Fibroblast of pulmonary artery (primary cell): ENCODE measurements at places on chromosomes 13 and 19.

DNA sequence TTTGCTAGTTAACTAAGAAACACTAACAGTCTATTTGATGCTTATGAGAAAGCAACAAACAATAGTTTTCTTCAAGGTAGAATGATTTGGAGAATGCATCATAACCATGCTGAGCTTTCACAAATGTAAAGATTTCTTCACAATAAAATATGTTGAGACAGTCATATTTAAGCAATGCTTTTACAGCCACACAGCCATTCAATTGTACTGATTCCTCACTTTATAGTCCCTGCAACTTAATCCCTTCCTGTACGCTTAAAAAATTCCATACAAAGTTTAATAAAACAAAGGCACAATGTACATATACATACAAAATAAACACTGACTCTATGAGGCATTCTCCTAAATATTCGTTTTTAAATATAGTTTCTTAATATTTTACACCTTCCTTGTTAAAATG lies 4.7 kb upstream of the ACOD1 start:
- no peak for DNase-seq

- DNase-seq: peak; percentile 76
Measured at GRCh38 chr13:37288057-37288720, 182.7 kb upstream of the CSNK1A1L start.

GRCh38 chr19:46823049-46823448 lies 27.6 kb downstream of the AP2S1 start:
- DNase-seq: no peak

DNA sequence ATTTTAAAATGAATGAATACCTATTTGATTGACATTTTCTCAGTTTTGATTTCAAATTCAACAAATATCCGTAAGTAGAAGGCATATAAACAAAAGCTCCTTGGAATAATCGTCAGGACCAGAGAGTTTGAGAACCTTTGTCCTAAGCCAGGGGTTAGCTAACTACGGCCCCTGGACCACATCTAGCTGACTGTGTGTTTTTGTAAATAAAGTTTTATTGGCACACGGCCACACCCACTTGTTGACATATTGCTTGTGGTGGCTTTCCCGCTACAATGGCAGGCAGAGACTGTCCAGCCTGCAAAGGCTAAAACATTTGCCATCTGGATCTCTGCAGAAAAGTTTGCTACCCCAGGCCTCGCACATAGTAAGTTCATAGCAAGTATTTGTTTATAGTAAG lies 83.4 kb downstream of the GNG7 start:
- no peak for DNase-seq

DNA sequence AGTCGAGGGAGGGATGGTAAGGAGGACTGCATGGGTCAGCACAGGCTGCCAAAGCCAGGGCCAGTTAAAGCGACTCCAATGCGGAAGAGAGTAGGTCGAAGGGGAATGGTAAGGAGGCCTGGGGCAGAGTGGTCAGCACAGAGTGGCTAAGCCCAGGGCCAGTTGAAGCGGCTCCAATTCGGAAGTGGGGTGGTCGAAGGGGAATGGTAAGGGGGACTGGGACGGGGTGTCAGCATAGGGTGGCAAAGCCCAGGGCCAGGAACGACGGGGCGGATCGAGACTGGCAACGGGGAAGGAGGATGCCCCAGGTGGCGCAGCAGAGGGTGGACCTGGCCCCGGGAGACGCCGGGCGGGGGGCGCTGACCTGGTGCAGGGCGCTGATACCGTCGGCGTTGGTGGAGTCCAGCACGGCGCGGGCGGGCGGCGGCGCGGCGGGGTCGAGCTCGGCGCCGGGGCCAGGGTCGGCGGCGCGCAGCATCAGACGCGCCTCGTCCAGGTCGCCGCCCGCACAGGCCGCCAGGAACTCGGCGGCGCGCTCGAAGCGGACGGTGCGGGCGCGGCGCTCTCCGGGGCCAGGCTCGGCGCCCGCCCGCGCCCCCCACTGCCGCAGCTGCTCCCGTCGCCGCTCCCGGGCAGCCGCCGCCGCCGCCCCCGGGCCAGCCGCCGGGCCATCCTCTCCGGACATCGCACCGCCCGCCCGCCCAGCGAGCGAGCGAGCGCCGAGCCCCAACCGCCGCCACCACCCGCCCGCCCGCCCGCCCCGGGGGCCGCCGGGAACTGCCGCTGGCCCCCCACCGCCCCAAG lies at the start of gene PPP1R12C:
Gene PPP1R12C (minus strand): TSS at position 779 of the 804 bp plus-strand sequence. CDS start 94 bp downstream, at position 685.
- no peak for DNase-seq

DNA sequence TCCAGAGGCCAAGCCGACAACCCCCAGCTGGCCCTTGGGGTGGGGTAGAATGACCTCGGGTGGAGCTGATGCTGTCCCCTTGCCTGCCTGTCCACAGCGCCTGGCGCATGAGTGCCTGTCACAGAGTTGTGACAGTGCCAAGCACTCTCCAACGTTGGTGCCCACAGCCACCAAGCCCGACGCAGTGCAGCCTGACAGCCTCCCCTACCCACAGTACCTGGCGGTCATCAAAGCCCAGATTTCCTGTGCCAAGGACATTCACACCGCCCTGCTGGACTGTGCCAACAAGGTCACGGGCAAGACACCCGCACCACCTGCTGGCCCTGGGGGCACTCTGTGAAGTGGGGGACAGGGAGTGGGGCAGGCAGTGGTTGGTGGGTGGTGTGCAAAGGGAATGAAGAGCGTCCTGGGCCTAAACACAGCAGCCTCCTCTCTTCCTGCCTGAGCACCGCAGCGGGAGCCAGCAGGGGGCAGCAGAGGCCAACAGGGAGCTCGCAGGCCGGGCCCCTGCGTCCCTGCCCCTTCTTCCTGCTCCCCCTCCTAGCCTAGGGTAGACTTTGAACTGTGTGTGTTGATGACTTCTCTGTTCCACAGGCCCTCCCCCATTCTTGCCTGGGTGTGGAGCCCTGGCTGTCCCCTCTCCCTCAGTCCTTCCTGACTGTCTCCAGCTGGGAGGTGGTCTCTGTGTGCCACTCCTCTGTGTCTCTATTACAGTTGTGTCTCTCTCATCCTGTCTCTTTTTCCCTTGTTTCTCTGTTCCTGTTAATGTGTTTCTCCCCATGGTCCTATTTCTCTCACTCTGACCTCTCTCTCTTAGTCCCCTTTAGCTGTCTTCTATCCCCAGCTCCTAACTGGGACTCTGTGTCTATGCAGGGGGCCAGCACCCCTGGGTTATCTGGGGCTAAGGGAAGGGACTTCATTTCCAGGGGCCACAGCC lies 6.5 kb downstream of the MED29 start:
- DNase-seq: peak; percentile 87

GRCh38 chr13:72686766-72687165 lies 40.7 kb downstream of the MZT1 start:
- peak; percentile 18 for DNase-seq

DNA sequence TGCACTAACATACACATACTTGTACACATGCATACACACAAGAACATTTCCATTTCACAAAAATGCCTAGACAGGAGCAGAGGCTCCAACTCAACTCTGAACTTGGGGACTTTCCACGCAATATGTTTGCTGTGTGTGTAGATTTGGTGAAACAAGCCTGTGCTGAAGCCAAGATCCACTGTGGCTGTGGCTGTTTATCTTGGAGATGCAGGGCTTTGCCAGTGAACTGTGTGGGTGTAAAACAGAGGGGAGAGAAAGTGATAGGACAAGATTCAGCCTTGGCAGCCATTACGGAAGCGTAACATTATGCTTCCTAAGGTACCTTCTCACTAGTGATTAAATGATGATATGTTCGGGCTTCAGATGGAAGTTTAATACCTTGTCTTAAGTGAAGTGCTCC lies 73.2 kb upstream of the MBNL2 start:
- peak; percentile 11 for DNase-seq

DNA sequence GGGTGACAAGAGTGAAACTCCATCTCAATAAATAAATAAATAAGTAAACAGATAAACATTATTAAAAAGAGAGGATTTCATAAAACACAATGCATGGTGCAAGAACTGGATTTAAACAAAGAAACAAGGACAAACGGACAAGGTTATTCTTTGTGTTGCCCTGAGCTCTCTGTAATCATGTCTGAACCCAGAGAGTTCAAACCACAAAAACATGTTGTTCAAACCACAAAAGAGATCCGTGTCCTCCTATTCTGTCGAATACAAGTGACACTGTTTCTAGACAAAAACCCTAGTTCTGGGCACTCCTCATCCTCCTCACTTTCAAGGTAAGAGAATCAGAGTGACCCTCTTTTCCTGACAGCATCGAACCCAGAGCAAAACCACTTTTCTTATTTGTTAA lies 4.6 kb upstream of the TPRX2 start:
- DNase-seq: no peak

GRCh38 chr13:94494026-94494425 lies 14.5 kb upstream of the DCT start:
- no peak for DNase-seq

GRCh38 chr19:35216833-35217648 lies 11.5 kb downstream of the FAM187B start:
- no peak for DNase-seq

DNA sequence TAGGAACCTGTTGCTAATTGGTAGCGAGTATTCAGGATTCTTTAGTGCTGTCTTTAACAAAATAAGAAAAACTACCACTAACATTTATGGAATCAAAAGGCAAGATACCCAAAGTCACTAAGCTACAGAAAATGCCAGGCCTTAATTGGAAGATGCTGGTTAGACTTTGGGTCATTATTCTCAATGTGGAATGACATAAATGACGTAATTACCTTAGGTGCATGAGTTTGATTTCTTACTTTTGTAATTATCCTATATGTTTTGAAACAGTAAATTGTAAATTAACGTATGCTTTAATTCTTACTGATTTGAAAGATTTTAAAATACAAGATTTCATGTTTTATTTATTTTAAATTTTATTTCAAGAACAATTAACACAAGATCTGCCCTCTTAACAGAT lies 25.0 kb downstream of the SGCG start:
- no peak for DNase-seq

GRCh38 chr13:111296417-111296816 lies 24.0 kb upstream of the TEX29 start:
- DNase-seq: no peak

DNA sequence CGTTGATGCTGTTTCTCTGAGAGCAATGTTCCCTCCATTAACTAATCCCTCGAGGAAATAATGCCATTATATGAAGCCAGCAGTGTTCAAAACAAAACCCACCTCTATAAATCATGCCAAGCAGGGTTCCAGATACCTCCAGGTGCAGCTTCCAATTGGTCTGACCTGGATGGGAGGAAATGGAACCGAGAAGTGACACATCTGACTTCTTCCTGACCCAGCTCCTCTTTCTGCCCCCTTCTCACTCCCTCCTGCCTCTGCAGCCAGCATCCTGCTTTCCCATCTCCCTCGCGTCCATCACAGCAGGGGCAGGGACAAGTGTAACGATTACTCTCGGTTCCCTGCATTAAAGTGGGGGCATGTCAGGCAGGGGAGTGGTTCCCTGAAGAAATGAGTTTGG lies 37.5 kb downstream of the HSPH1 start:
- DNase-seq: no peak

DNA sequence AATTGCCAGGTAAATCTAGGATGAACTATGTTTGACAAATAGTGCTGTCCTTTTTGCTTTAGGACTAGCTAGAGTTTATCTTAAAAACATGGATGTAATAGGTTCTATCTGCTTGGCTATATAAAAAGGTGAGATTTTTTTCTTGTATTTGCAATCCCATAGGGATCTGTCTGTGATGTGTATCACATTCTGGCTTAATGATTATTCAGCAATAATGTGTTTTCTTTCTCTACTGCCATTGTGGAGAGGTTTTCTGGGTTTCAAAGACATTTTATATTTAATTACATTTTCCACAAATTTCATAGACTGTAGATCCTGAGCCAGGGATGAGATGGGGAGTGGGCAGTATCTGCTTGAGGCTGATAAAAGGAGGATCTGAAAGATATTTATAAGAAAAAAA lies 277.8 kb upstream of the SLITRK5 start:
- no peak for DNase-seq

DNA sequence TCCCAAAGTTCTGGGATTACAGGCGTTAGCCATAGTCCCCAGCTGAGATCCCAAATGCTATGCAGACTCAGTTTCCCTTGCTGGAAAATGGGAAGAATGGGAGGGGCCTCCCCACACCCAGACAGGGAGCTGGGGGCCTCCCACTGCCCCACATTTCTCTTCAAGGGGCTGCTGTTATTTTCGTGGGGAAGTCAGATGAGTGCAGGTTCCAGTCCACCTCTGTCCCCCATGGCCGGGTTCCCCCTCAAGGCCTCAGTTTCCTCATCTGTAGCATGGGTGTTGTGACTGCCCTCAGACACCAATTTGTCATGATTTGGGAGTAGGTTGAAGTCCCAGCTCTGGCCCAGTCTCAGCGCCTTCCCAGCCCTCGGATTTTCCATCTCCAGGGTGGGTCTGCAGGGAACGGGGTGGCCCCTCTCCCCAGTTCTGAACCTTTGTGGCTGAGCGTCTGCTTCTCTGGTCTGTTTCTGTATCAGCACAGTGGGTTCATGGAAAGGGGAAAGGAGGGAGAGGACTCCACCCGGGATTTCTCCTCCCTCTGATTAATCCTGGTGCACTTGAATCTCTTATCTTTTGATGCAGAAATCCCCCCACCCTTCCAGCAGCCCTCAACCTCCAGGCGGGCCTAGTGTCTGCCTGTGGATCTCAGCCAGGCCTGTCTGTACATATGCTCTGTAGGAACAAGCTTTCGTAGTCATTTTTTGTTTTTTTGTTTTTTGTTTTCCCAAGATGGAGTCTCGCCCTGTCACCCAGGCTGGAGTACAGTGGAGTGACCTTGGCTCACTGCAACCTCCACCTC lies 12.2 kb downstream of the NFIC start:
- DNase-seq: no peak

DNA sequence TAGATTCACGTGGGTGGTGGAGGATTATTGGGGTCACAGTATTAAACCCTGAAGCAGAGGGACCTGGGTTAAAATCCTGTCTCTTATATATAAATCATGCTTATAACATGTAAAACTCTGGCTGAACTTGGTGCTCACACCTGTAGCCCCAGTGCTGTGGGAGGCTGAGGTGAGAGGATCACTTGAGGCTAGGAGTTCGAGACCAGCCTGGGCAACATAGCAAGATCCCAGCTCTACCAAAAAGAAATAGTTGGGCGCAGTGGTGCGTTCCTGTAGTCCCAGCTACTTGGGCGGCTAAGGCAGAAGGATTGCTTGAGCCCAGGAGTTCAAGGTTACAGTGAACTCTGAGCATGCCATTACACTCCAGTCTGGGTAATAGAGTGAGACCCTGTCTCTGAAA lies 2.4 kb downstream of the ZNF805 start:
- DNase-seq: no peak

DNA sequence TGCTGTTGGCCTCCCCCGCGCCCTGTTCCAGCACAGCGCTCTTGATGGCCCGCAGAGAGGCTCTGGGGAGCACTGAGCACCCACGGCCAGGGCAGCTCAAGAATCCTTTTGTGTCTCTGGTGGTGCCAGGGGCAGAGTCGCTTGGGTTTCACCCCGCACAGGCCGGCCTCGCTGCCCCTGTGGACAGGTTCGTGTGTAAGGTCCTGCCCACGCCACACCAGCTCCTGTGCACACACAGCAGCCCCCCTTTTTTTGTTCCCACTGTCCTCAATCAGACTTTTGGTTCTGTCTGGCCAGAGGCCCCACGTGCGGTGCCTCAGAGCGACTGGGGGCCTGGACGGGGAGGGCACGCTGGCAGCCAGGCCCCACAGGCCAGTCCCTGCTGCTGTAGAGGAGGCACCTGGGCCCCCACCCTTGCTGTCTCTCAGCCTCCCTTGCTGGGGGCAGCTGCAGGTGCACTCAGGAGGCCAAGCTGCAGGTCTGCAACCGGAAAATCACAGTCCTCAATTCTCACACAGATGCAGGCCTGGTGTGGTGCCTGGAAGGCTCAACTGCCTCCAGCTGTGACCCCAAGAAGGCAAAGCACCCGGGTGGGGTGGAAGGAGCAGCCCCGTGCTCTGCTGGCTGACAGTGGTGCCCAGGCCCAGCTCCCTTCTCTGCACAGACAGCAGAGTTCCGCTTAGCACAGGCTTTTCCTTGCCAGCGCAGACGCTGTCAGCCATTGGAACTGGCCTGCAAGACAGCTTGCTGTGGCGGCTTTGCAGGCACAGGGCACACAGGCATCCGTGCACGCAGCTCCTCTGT lies 12.6 kb upstream of the F7 start:
- DNase-seq: no peak
